ENCODE measurements at places on chromosomes 1 and 21. TPM values are rescaled to one million over a fixed set of nuclear protein-coding genes. Genes with fewer than 3 reads are reported as not detected.

Gene AMPD1
- not detected for total RNA-seq

GRCh38 chr1:15100121-15100879, 53.2 kb upstream of the TMEM51 start:
- no peaks in the 10 kb centered on the region for H3K36me3 ChIP-seq
- peaks cover 12% of the 10 kb centered on the region for H3K4me1 ChIP-seq
- DNase-seq = peak; percentile 79
- H3K4me3 ChIP-seq = no peak overlapping the region
- no peak overlapping the region for H3K27ac ChIP-seq

Gene RRP1
- total RNA-seq = 26.2 TPM

GRCh38 chr1:56469640-56470371, 109.6 kb downstream of the PLPP3 start:
- DNase-seq = no peak
- H3K4me3 ChIP-seq = no peak overlapping the region
- H3K27me3 ChIP-seq = no peaks in the 10 kb centered on the region
- no peaks in the 10 kb centered on the region for H3K36me3 ChIP-seq

- H3K27me3 ChIP-seq = no peaks in the 10 kb centered on the region
- H3K4me1 ChIP-seq = peaks cover 6% of the 10 kb centered on the region
- no peaks in the 10 kb centered on the region for H3K36me3 ChIP-seq
- DNase-seq = no peak
- no peak overlapping the region for H3K27ac ChIP-seq
Observed at GRCh38 chr1:109134423-109134822, 20.5 kb downstream of the ELAPOR1 start.

- H3K4me3 ChIP-seq = no peak overlapping the region
- no peak for DNase-seq
- no peaks in the 10 kb centered on the region for H3K36me3 ChIP-seq
- H3K27ac ChIP-seq = no peak overlapping the region
- H3K27me3 ChIP-seq = no peaks in the 10 kb centered on the region
Observed at GRCh38 chr1:200157715-200158114, 130.2 kb downstream of the NR5A2 start.

Gene CNKSR1
- 0.29 TPM for total RNA-seq

- no peaks in the 10 kb centered on the region for H3K4me1 ChIP-seq
- no peaks in the 10 kb centered on the region for H3K27me3 ChIP-seq
- DNase-seq = no peak
- no peaks in the 10 kb centered on the region for H3K36me3 ChIP-seq
Observed at GRCh38 chr1:174206148-174206836, 47.0 kb downstream of the RABGAP1L start.

GRCh38 chr1:24959623-24959975, 29.5 kb upstream of the RUNX3 start:
- no peak overlapping the region for H3K4me3 ChIP-seq
- H3K36me3 ChIP-seq = no peaks in the 10 kb centered on the region
- no peak for DNase-seq
- peaks cover 6% of the 10 kb centered on the region for H3K4me1 ChIP-seq
- H3K27ac ChIP-seq = no peak overlapping the region

- H3K4me1 ChIP-seq = no peaks in the 10 kb centered on the region
- H3K27ac ChIP-seq = no peak overlapping the region
- no peaks in the 10 kb centered on the region for H3K36me3 ChIP-seq
Observed at GRCh38 chr21:38307771-38308531, 51.2 kb downstream of the KCNJ15 start.

DNA sequence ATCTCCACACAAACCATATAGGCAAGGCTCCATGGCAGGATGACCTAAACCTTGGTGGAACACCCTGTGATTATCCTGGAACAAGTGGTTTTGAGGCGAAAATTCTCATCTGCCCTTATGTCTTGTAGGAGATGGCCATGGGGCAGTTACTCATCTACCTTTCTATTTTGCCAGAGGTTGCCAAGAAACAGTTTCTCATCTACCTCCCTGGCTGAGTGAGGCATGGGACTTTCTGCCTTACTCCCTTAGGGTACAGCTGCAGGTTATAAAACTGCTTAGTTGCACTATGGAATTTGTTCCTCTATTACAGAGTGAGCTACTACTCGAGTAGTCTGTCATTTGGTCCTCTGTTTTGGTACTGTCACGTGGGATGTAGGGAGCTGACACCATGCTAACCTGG, 31.3 kb upstream of the GUCA2A start:
- H3K4me1 ChIP-seq = no peaks in the 10 kb centered on the region
- peaks cover 23% of the 10 kb centered on the region for H3K36me3 ChIP-seq
- H3K4me3 ChIP-seq = no peak overlapping the region
- H3K27ac ChIP-seq = no peak overlapping the region
- no peak for DNase-seq
- no peaks in the 10 kb centered on the region for H3K27me3 ChIP-seq

DNA sequence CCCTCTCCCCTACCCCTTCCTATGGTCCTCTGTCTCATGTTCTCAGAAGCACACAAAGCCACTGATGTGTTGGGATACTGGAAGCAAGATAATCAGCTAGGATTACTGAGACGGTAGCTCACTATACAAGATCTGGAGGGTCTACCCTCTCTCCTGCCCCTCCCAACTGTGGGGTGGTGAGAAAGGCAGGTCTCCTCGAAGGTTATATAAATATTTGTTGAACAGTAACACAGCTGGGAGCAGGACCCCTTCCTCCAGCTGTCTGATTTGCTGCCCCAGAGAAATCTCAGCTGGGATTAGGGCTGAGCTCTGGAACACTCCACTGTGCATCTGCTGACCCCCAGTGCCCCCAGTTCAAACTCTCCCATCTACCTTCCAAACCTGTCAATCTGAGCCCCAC, 94.2 kb upstream of the IPO9 start:
- no peak overlapping the region for H3K4me3 ChIP-seq
- no peak for DNase-seq
- H3K27me3 ChIP-seq = no peaks in the 10 kb centered on the region
- H3K36me3 ChIP-seq = no peaks in the 10 kb centered on the region
- H3K27ac ChIP-seq = no peak overlapping the region

- H3K4me1 ChIP-seq = peaks cover 3% of the 10 kb centered on the region
- no peak overlapping the region for H3K27ac ChIP-seq
- no peak for DNase-seq
- no peaks in the 10 kb centered on the region for H3K36me3 ChIP-seq
- H3K4me3 ChIP-seq = no peak overlapping the region
- no peaks in the 10 kb centered on the region for H3K27me3 ChIP-seq
Observed at GRCh38 chr1:42830631-42831030, 13.4 kb upstream of the SVBP start.

Gene PDC
- total RNA-seq = not detected

GRCh38 chr1:152198982-152199381, 25.0 kb downstream of the HRNR start:
- H3K4me1 ChIP-seq = no peaks in the 10 kb centered on the region
- no peaks in the 10 kb centered on the region for H3K36me3 ChIP-seq
- no peak overlapping the region for H3K27ac ChIP-seq
- H3K27me3 ChIP-seq = no peaks in the 10 kb centered on the region

Gene EIF3I
- total RNA-seq = 213 TPM

DNA sequence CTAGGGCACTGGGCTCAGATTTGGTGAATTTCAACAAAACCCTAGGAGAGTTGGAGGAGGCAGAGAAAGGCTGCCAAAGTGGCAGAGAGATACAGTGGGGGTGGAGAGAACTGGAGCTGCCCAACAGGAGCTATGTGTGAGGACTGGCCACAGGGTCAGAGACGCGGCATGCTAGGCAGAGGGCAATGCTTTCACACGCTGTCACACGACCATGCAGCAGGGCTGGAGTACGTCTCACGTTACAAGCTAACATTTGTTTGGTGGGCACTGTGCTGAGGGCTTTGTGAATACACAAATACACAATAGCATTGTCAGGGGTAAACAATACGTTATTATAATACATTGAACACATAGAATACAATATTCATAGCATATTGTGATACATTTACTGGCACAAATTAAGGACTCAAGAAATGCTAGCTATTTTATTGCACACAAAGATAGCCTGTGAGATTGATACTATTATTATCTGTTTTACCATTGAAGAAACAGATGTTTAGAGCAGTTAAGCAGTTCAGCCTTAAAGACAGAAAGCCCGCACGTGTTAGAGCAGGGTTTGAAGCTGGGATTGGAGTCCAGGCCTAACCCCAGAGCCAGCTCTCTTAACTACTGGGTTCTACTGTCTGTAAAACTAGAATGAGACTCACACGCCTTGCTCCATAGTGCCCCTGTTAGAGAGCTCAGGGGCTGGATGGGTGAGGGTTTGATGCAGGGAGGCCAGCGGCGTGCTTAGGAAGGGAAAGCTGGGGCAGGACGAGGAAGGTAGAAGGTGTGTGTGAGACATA, 4.5 kb downstream of the RAB7B start:
- no peak for DNase-seq
- H3K27ac ChIP-seq = no peak overlapping the region

GRCh38 chr1:167538657-167539056, 14.9 kb downstream of the CREG1 start:
- H3K36me3 ChIP-seq = peaks cover 21% of the 10 kb centered on the region
- no peak for DNase-seq
- H3K27me3 ChIP-seq = no peaks in the 10 kb centered on the region

Gene STUM
- 0.04 TPM for total RNA-seq

Gene CHODL
- total RNA-seq = 0.14 TPM

Gene TEDDM1
- total RNA-seq = not detected

DNA sequence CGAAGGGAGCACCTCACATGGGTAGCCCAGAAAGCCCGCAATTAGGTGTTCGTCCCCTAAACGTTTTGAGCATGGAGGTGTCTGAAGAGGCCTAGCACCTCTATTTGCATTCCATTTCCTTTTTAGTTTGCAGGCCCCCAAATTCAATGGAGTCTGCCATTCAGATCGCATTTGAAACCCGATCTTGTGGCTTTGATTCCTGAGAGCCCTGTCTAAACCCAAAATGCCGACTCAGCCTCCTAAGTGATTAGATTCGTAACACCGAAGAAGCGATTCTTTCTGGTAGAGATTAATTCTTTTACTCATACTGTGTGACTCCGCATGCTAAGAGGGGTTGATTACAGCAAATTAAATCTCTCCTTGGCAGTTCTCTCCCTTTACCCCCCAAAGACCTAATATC, 415.2 kb upstream of the KAZN start:
- no peaks in the 10 kb centered on the region for H3K36me3 ChIP-seq
- no peak overlapping the region for H3K27ac ChIP-seq
- no peak overlapping the region for H3K4me3 ChIP-seq
- no peak for DNase-seq

Gene HUNK
- not detected for total RNA-seq

Gene GCLM
- total RNA-seq = 11.5 TPM

Gene TSPEAR
- not detected for total RNA-seq

Gene ADAMTS1
- not detected for total RNA-seq

- H3K27ac ChIP-seq = no peak overlapping the region
- H3K4me3 ChIP-seq = no peak overlapping the region
- no peaks in the 10 kb centered on the region for H3K27me3 ChIP-seq
- H3K4me1 ChIP-seq = no peaks in the 10 kb centered on the region
- peaks cover 18% of the 10 kb centered on the region for H3K36me3 ChIP-seq
Observed at GRCh38 chr1:8354038-8354437, 36.1 kb downstream of the SLC45A1 start.

DNA sequence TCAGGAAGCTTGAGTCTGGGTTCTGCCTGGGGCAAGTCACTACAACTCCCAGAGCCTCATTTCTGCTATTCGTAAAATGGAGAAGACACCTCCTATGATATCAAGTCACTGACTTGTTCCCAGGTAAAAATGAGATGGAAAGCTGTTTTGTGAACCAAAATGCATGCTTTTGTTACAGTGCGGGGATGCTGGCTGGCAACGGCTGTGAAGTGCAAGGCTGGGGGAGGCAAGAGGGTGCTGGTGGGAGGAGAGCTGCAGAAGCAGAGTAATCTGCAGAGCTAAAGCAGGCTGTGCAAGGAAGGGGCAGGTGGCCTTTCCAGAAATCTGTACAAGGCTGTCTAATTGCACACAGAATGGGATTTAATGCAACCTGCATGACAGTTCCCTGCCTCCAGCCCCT, 150.9 kb downstream of the CNIH3 start:
- no peaks in the 10 kb centered on the region for H3K27me3 ChIP-seq
- H3K36me3 ChIP-seq = no peaks in the 10 kb centered on the region
- no peak overlapping the region for H3K4me3 ChIP-seq
- no peaks in the 10 kb centered on the region for H3K4me1 ChIP-seq
- no peak overlapping the region for H3K27ac ChIP-seq

Gene RNF186
- not detected for total RNA-seq

- H3K27me3 ChIP-seq = no peaks in the 10 kb centered on the region
- no peaks in the 10 kb centered on the region for H3K36me3 ChIP-seq
- no peak overlapping the region for H3K4me3 ChIP-seq
- H3K27ac ChIP-seq = no peak overlapping the region
- DNase-seq = no peak
Observed at GRCh38 chr1:217088521-217089284, 365.5 kb upstream of the ESRRG start.

Gene MARK1
- total RNA-seq = 1.3 TPM

Gene TCP10L
- total RNA-seq = 0.07 TPM

GRCh38 chr1:59265622-59266021, 31.3 kb upstream of the FGGY start:
- H3K36me3 ChIP-seq = no peaks in the 10 kb centered on the region
- H3K27ac ChIP-seq = peak overlapping the region; percentile 95
- H3K27me3 ChIP-seq = no peaks in the 10 kb centered on the region
- H3K4me3 ChIP-seq = peak overlapping the region; percentile 34
- peak; percentile 46 for DNase-seq

Gene GRHL3
- not detected for total RNA-seq

Gene LCK
- total RNA-seq = 26.1 TPM

Gene ASCL5
- not detected for total RNA-seq

DNA sequence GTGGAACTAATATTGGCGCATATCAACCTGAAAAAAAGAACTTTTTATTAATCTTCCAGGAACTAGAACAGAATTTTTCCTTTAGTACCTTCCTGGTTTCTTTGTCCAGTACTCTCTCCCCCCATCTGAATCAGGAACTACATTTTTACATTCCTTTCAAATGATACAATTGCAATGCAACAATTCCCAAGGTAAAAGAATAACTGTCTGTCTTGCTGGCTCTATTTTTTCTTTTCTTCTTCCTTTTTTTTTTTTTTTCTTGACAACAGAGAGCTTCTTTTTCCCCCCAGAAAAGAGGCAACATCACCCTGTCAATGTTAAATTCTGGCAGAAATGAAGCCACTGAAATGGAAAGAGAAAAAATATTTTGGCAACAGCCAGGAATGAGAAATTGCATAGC, 4.5 kb upstream of the CD101 start:
- no peaks in the 10 kb centered on the region for H3K4me1 ChIP-seq
- H3K27ac ChIP-seq = no peak overlapping the region
- no peak overlapping the region for H3K4me3 ChIP-seq
- no peaks in the 10 kb centered on the region for H3K27me3 ChIP-seq

DNA sequence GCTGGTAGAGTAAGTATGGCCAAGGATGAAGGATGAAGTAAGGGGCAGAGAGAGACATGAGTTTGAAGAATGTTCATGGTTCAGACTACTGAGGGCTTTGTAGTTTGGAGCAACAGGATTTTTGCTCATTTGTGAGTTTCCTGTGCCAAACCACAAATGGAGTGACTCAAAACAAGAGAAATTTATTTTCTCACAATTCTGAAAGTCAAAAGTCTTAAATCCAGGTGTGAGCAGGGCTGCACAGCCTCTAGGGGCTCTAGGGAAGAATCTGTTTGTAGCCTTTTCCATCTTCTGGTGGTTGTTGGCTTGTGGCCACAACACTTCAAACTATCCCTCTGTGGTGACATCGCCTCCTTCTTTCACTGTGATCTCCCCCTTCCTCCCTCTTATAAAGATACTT, 58.9 kb downstream of the RHOU start:
- no peaks in the 10 kb centered on the region for H3K36me3 ChIP-seq
- no peaks in the 10 kb centered on the region for H3K27me3 ChIP-seq
- H3K27ac ChIP-seq = no peak overlapping the region
- no peaks in the 10 kb centered on the region for H3K4me1 ChIP-seq
- no peak overlapping the region for H3K4me3 ChIP-seq
- DNase-seq = no peak

GRCh38 chr1:63320022-63320721, 2.2 kb upstream of the FOXD3 start:
- no peak overlapping the region for H3K4me3 ChIP-seq
- peaks cover 6% of the 10 kb centered on the region for H3K4me1 ChIP-seq
- H3K27ac ChIP-seq = no peak overlapping the region
- no peaks in the 10 kb centered on the region for H3K27me3 ChIP-seq

Data from Karpas-422 (cell line).